ENCODE measurements at places on chromosomes 1 and 21.

- DNase-seq, result no peak
Measured at GRCh38 chr1:185942961-185943360, 208.8 kb downstream of the HMCN1 start.

GRCh38 chr1:6260433-6260934 is 414 bp downstream of the GPR153 start:
- peak; percentile 55 for DNase-seq

DNA sequence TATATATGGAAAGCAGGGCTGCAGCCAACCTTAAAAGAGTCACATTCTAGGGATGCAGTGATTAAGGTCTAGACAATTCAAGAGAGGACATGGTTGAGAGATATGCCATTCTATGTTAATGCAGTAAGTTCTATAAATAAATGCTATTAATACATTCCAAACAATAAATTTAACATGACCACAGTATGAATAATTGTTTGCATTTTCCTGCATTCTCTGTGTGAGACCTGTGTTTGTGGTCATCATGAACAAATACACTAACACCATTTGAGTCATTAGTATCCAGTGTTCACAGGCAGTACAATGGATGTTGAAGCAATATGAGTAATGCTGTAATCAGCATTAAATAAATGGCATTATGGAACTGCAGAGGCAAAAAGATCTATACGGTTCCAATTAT is 5.5 kb upstream of the ZRANB2 start:
- no peak for DNase-seq

DNA sequence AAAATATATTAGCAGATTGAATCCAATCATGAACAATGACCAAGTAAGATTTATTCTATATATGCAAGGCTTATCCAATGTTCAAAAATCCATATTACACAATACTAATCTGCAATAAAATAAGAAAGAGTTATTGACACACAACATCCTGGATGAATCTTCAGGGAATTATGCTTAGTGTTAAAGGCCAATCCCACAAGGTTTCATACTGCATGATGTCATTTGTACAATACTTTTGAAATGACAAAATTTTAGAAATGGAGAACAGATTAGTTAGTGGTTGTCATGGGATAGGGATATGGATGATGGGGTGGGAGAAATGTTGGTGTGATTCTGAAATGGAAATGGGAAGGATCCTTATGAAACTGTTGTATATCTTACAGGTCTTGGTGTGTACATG is 425.7 kb downstream of the SIPA1L2 start:
- DNase-seq, result no peak

GRCh38 chr1:179706339-179706941 is 36.7 kb upstream of the FAM163A start:
- DNase-seq, result peak; percentile 71

DNA sequence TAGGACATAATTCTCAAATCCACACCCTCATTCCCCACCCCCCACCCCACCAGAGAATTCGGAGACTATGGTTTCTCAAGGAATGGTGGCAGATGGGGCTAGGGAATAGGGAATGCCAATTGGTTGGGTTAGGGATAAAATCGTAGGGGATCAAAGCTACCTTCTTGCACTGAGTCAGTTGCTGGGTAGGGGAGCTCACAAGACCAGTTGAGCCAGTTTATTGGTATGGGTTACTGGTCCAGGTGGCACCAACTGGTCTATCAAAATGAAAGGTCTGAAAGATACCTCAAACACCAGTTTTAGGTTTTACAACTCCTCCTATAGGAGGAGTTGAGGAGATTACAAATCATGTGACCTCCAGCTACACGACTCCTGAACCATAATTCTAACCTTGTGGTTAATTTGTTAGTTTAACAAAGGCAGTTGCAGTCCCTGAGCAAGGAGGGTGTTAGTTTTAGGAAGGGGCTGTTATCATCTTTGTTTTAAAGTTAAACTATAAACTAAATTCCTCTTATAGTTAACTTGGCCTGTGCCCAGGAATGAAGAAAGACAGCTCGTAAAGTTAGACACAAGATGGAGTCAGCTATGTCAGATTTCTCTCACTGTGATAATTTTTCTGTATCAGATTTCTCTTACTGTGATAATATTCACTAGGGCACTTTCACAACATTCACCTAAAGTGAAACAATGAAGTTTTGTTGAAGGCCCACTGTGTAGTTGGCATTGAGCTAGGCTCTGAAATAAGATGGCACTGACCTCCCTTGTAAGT is 2.5 kb downstream of the SHISAL2A start:
- no peak for DNase-seq

- DNase-seq, result peak; percentile 62
Measured at GRCh38 chr1:110555807-110556470, 37.0 kb upstream of the KCNA10 start.

DNA sequence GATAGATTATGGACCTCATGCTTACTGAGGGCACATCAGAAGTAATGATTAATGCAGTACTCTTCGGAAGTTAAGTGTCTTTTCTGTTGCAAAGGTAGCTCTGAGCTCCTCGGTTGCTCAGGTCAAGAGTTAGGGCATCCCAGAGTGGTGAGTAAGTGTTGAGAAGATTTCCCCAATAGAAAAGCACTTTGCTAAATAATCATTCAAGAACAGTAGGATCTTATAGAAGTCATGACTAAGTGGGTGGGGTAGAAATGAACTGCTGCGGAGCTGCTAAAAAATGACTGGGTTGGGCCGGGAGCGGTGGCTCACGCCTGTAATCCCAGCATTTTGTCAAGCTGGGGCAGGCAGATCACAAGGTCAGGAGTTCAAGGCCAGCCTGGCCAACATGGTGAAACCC is 648.6 kb upstream of the CAMK1G start:
- DNase-seq, result no peak

GRCh38 chr1:174988539-174988938 is 11.2 kb upstream of the CACYBP start:
- DNase-seq, result no peak

DNA sequence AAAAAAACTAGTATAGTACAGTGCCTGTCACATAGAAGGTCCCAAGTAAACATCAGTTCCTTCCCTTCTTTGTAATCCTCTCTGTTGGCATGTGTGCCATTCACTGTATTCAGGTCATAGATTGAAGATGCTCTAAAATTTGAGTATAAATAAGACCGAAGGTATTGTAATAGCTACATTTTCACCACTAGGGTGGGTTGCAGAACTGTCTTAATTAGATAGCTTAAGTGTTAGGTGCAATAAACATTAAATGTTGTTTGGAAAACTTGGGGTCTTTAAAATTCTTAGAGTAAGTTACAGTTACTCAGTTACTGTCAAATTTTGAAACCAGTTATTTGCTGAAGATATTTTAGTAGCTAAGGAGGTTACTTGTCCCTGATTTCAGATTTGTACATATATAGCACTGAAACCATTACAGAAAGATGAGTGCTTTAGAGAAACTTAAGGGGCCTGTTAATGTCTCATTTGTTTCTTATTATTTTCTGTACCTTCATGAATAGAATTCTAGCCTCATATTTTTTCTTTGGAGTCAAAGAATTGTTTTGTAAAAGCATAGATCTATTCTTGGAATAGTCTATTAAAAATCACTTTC is 24.3 kb downstream of the PER3 start:
- DNase-seq, result peak; percentile 35

GRCh38 chr1:17218939-17219338 is 14.0 kb downstream of the PADI1 start:
- peak; percentile 4 for DNase-seq

DNA sequence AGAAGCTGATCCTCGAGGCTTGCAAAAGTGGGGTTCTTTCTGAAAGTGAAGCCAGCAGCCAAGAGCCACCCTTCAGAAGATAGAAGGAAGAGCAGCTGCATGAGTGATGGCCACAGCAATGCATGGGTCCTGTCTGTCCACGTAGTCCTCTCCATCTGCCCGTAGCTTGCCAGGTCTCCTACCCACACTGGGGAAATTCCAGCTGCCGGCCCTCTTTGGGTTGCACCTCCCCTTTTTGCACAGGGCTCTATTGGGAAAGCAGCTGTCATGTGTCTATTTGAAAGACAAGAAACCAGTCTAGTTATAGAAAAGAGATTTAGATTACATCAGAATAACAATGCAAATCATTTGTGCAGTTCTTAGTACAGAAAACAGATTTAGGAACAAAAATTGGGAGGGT is 204.4 kb downstream of the GIPC2 start:
- DNase-seq, result no peak

DNA sequence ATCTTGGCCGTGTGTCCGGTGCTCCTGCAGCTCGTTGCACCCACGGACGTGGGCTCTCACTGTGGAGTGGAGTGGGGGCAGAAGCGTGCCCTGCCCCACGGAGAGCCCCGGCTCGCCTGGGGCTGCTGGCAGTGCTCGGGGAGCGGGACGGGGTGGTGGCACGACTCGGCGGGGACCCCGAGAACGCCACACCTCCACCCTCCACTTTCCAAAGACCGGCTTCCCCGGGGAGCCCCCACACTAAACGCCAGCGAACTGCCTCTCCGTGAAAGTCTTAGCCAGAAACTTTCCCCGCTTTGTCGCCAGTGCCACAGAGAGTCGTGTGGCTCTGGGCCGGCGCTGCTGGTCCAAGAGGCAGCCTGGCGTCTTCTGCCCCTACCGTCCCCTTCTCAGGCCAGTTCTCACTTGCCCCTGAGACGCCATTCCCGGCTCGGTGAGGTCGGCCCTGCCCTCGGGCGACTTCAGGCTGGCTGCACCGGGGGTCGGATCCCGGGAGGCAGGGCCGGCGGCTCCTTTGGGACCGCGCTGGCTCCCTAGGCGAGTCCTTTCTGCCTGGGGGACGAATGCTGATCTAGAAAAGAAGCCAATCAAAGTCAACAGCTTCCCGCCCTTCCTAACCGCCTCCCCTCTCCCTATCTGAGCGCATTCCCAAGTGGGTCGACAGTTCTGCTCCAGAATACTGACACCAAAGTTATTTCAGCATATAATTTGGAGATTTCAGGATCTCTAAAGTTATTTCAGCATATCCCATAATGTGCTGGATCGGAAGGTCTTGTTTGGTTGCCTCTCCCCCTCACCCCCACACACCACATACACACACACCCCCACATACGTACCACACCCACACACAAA is 2.6 kb upstream of the SAMD13 start:
- peak; percentile 75 for DNase-seq

DNA sequence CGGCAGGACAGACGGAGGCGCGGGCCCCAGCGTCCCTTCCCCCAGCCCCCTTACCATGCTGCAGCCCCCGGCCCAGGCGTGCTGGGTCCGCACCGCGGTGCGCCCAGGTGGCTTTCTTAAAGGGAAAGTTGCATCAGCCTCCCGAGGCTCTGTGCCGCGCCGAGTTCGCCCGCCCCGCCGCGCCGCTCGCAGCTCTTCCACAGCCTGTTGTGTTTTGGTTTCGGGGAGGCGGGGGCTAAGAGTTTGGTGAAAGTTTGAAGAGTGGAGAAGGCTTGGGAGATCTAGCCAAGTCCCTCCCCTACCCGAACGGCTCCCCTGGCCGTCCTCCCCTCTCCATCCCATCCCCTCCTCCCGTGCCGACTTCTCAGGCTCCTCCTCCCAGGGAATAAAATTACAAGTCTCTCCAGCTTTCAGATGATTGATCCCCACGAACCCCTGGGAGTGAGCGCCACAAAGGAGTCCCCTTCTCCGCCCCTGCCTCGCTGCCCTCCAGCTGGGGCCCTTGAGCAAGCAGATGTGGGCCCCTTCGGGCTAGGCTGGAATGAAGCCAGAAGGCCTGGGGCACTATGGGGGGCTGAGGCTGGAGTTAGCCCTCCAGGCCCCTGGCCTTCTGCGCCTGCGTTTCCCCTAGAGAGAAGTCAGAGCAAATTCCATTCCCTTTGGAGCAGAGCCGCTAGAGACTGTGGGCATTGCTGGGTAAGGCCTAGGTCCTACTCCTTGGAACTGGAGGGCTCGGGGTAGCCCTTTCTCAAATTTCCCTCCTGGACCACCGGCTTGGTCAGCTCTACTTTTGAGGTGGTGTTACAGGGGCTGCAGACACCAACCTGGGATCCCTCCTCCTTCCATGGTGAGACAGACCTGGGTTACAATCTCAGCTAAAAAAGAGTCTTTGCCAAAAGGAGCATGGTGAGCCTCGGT is at the start of gene SLC6A9:
Gene SLC6A9, minus strand, starts transcription at position 211 of the 918 bp plus-strand sequence. CDS start 7,185 bp downstream, outside the sequence.
- DNase-seq, result peak; percentile 75

GRCh38 chr1:108570128-108570527 is 10.2 kb downstream of the EEIG2 start:
- peak; percentile 11 for DNase-seq

GRCh38 chr1:243734308-243734695 is 115.7 kb downstream of the AKT3 start:
- DNase-seq, result no peak

- no peak for DNase-seq
Measured at GRCh38 chr1:168726719-168727118, 2.3 kb downstream of the DPT start.

DNA sequence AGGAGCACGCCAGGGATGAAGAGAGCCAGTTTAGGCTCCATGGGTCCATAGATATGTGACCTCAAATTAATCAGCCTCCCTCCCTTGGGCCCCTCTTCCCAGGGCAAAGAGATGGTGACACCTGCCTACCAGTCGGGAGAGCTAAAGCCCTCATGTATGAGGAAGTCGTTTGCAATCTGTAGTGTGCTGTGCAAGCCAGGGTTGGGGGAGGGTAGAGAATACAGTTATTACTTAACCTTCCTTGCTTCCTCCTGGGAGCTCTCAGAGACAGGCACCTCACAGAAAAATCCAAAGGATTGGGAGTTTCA is 4.0 kb downstream of the PGLYRP4 start:
- peak; percentile 18 for DNase-seq

DNA sequence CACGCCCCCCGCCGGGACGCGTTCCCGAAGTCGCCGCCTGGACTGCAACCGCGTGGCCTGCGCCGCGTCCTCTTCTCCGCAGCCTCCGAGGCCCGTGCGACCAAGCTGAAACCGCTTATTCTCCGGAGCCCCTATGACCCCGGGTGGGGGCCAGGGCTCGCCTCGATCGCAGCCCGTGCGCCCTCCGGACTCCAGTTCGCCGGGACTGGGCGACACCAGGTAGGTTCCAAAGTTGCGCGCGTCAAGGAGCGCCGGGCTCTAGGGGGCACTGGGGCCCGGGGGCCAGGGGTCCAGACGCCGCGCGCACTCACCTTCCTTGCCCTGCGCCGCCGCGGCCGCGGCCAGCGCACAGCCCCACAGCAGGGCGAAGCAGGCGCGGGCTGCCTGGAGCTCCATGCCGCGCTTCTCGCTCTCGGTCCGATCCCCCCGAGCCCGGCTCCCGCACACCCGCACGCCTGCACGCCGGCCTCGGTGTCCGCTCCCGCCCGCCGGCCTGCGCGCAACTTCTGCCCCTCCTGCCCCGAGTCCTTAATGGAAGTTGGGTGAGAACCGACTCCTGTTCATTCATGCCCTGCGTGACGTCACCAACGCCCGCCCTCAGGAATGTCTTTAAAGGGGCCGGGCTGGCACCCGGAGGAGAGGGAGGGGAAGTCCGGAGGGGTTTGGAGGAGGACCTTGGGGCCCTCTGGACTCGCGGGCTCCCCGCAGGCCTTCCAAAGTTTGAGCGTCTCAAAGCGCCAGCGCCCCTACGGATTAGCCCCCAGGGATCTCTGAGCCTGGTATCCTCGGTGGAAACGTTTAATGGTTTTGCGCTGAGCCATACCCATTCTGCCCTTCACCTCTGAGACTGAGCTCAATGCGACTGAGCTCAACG is at the start of gene EPHA2:
Gene EPHA2, minus strand, starts transcription at position 533 of the 874 bp plus-strand sequence. Its CDS starts 137 bp downstream, at position 396.
- peak; percentile 78 for DNase-seq

- DNase-seq, result no peak
Measured at GRCh38 chr1:26761217-26761616, 26.5 kb upstream of the PIGV start.
